ENCODE measurements at places on chromosomes 11 and 22.

- no peak for DNase-seq
Measured at GRCh38 chr11:66717925-66718319, 11.1 kb downstream of the SPTBN2 start.

- no peak for DNase-seq
Measured at GRCh38 chr22:46892866-46893265, 130.4 kb downstream of the TBC1D22A start.

DNA sequence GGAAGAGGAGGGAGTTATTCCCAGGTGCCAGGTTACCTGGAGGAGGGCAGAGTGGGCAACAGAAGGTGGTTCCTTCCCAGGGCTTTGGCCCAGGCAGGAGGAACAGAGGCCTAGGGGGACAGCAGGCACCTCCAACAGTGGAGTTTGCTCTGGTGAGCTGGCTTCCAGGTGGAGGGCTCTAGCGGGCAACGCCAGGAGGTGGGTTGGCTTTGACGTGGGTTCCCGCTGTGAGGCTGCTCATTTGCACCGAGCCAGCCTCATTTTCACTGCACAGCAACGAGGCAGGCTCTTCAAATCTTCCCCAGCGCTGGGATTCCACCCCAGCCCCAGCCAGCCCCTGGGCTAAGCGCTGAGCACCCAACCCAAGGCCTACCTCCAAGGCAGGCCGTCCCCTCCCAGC is 8.1 kb downstream of the IGSF9B start:
- no peak for DNase-seq

DNA sequence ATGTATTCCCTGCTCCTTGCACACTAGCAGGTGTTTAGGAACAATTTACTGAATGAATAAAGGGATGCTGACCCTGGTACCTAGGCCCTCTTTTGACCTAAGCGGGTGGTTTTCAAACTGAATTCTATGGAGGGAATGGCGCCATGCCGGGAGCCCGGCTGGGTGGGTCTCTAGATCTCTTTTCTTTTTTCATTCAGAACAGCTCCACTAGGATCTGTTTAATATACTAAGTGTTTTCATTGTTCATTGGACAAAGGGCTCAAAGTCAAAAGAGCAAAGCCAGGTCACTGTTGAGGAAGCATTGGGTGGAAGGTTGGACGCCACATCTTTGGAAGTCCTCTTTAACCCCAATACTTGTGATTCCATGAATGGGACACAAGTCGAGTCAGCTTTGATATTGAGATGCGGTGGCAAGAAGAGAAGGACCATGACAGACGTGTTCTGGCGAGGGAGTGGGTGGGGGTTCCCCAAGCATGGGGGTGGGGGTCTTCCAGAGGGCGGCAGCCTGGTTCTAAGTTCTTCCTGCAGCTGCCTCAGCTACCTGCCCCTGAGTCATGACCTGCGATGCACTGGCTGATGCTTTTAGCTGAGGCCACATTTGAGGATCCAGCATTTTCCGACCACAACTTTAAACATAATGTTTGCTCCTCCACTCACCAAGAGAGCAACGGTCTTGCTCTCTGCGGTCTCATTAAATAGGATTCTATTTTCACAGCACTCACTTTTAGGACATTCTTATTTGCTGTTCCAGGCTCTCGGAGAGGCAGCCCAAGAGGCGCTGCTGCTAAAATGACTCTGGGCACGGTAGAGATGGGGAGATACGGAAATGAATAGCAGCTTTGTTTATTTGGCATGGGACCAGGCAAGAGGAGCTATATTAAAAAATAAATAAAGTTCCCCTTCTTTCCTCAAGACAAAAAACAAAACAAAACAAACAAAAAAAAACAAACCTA is 100.6 kb downstream of the FBXO7 start:
- no peak for DNase-seq

DNA sequence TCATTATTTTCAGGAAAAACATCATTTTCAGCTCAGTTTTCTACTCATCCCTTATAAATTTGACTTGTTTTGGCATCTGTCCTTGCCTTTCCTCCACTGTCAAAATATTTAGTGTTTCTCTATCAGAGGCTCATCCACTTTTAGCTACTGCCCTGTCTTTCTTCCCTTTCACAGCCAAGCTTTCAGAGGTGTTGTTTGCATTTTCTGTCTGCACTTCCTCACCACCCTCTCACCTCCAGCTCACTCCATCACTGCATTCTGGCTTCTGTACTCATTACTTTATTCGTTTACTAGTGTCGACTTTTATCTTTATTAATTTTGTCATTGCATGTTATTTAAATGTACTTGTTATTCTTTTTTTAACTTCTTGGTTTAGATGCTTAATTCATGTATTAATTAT is 26.7 kb upstream of the NNMT start:
- DNase-seq = no peak

DNA sequence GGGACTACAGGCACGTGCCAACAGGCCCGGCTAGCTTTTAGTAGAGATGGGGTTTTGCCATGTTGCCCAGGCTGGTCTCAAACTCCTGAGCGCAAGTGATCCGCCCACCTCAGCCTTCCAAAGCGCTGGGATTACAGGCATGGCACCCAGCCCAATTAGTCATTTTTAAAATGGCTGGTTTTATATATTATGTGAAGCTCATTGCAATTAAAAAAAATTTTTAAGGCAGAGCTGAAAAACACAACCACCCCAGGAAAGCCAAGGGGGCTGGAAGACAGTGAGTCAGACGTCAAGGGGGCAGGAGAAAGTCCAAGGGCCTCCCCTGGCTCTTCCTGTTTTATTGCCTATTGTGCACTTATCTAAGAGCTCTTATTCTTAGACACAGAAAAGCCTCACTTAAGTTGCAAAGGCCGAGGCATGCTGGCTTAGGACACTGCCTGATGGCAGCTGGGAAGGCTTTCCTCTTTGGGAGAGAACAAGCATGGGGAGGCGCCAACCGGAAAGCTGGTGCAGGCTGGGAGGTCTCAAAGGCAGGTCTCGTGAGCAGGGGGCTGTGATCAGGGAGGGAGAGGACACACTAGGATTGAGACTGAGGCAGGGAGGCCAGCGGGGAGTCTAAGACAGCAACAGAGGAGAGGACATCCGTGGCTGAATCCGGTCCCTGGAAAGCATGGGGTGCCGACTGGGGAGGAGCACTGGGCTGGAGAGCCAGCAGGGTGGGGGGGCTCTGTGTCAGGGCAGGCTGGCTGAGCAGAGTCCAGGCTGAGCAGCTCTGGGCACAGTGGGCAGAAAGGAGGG is 11.1 kb upstream of the OSM start:
- DNase-seq = peak; percentile 30

DNA sequence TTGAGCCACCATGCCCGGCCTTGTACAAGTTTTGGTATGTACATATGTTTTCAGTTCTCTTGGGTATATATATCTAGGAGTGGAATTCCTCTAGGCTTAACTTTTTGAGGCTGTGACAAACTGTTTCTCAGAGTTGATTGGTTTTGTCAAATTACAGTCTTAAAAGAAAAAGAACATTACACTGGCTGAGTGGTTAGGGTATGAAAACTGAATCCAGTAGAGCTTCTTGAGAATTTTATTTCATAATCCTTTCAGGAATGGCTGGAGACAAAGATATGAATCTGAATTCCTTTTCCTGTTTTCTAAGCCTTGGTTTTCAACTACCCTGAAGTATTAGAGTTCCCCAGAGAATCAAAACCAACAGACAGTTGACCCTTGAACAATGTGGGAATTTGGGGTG is 6.5 kb downstream of the METTL15 start:
- no peak for DNase-seq

- no peak for DNase-seq
Measured at GRCh38 chr11:75152090-75152489, 1.2 kb downstream of the SLCO2B1 start.

DNA sequence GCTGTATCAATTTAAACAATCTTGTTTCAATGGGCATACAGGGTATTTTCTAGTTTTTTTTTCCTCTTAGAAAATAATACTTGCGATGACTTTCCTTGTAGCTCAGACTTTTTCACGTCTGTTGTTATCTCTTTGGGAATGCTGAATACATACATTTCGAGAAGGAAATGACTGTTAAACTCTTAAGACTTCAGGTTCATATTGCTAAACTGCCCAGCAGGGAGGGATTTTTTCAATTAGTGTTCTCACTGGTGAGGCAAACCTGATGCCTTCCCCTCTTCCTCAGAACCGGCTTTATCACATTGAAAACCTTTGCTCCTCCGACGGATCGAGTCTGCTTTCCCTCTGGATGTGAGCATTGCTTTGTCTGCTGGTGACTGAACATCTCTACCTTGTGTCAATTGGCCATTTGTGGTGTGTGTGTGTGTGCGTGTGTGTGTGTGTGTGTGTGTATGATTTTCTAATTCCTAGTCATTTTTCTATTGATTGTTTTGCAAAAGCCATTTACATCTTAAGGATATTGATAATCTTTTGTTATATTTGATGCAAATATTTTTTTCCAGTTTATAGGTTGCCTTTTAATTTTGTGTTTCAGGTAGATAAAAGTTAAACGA is 6.6 kb downstream of the NEAT1 start:
- no peak for DNase-seq

GRCh38 chr11:35087648-35088047 is 51.3 kb upstream of the CD44 start:
- no peak for DNase-seq

DNA sequence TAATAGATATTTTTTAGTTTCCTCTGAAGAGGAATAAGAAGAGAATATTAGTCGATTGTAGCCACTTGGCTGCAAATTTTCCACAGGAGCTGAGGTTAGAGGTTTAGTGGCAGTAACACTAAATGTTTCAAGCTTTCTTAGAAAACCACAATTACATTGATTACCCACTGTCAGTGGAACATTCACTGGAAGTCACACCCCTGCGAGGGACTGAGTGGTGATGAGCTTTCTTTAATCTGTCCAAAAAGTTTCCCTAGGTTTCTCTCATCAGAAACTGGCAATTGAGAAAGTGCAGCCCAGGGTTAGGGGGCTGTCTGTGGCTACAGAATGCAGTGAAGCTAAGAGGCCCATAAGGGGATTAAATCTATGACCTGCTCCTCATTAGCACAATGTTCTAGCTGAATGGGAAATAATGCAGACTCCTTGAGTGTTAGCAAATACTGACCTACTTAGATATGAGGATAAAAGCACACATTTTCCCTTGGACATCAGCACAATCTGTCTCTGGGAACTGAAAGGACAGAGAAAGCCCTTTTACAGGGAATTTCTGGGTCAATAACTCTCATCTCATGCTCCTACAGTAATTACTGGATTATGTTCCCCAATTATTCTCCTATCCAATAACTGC is 189.5 kb downstream of the FAM76B start:
- no peak for DNase-seq

GRCh38 chr11:33452836-33453624 is 195.8 kb downstream of the HIPK3 start:
- no peak for DNase-seq

- no peak for DNase-seq
Measured at GRCh38 chr11:44899959-44900358, 50.7 kb downstream of the TP53I11 start.

DNA sequence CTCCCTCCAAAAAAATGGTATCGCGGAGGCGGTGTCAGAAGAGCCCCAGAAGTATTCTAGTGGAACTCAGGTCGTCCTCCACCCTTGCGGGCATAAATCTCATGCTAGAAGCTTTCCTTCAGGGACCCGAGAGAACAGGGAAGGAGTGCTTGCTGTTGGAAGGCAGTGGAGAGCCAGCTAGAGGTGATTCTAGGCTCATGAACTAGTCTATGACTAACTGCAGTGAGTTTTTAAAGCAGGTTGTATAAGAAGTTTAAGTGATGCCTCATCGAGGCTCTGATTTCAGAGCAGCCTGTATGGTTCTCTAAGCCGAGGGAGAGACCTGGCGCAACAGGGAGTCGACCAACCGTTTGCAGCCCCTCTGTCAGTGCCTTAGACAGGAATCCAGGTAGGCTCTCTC is 85.7 kb downstream of the TBC1D22A start:
- DNase-seq = no peak

DNA sequence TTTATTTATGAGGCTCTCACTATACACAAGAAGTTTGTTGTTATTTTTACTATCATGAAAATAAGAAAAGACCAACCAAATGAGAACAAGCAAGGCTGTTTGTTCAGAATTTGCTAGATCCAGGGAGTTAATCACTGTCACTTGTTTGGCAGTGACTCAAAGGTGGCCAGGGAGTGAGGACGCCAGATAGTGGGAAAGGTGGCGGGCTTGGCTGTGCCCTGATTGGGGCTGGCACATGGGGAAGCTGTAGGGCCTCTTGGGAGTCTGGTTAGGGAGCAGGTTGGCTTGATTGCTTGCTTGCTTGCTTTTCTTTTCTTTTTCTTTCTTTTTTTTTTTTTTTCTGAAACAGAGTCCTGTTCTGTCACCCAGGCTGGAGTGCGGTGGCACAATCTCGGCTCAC is 53.1 kb upstream of the SLC22A12 start:
- no peak for DNase-seq

GRCh38 chr22:24072361-24072760 is 61.3 kb downstream of the CABIN1 start:
- no peak for DNase-seq

DNA sequence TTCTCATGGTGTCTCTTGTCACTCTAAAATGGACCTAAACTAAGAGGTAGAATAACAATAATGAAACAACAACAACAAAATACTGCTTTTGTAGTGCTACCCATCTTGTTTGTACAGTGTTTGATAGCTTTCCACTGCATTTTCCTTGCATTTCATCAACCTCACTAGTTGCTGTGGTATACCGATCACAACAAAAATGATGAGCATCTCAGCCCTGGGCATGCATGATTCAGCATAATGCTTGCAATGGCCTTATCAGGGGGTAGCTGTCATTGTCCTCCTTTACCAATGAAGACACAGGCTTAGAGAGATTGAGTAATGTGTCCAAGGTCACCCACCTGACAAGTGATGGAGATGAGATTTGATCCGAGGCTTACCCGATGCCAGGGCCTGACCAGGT is 682.5 kb downstream of the NTM start:
- no peak for DNase-seq

DNA sequence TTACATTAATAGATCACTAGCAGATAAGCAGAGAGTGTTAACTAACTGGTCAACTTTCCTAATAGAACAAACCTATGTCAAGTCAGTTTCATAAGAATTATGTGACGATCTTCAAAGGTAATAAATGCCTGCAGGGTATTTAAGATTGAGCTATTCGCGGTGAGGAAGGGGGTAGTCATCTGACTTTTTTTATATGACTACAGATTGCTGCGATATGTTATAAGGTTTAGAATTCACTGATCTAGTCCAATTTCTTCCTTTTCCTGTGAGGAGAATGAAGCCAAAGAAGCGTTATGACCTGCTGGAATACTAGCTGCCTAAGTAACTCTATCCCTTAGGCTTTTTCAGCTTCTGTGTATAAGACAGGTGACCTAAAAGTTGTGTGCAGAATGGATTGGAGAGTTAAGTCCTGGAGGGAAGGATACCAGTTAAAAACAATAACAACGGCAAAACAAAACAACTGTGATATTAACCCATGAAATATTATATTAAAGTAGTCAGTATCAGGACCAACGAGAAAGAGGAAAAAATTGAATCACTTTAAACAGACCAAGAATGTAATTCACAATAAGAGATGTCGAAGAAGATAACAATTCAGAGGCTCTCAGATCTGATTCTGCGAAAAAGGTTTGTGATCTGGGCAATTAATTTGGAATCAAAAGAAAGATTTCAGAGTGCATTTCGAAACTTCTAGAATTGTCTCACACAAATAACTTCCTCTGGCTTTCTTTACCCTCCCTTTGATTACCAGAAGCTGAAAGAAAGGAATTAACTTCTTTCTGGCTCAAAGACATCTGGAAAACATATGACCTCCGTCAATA is 630 bp downstream of the CASP4 start:
- DNase-seq = no peak

Measured in nucleus accumbens (tissue), 56 donors.